ENCODE measurements at places on chromosomes 2 and 18.

DNA sequence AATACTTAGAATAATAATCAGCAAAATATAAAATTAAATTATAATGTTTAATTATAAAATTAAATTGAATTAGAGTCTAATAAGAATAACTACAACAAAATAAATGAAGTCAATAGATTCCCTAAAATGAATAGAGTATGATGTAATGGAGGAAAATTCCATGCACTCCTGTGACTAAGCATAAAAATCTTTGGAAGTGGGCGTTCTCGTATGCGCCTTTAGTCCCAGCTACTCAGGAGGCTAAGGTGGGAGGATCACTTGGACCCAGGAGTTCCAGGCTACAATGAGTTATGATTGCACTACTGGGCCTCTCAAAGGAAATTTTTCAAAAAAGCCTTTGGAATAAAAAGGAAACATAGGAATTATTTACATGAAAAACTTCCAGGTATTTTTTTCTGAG lies 955.4 kb upstream of the POU3F3 start:
- DNase-seq: no peak

- no peak for DNase-seq
Observed at GRCh38 chr2:211745295-211746097, 793.1 kb downstream of the ERBB4 start.

- no peak for DNase-seq
Observed at GRCh38 chr18:76708071-76708721, 114.2 kb upstream of the ZNF236 start.

- no peak for DNase-seq
Observed at GRCh38 chr18:79748321-79749180, 49.2 kb upstream of the KCNG2 start.

- DNase-seq: no peak
Observed at GRCh38 chr18:13336841-13337240, 118.3 kb downstream of the LDLRAD4 start.

DNA sequence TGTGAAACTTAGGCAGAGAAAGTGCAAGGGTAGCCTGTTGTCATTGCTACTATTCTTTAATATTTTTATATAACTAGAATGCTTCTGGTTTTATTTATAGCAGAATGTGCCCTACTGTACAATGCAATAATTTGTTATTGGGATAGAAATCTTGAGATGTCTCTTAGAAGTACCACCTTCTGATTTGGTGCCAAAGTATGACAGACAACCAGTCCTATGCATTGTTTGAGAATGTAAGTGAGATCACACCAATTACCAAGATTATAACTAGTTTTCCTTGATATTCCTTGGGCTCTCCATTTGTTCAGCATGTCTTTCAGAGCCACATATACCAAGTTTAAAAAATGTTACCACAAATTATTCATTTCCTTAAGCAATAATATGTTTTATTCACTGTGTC lies 399.7 kb downstream of the CPS1 start:
- DNase-seq: no peak

GRCh38 chr2:108833219-108833618 lies 46.6 kb downstream of the CCDC138 start:
- no peak for DNase-seq

DNA sequence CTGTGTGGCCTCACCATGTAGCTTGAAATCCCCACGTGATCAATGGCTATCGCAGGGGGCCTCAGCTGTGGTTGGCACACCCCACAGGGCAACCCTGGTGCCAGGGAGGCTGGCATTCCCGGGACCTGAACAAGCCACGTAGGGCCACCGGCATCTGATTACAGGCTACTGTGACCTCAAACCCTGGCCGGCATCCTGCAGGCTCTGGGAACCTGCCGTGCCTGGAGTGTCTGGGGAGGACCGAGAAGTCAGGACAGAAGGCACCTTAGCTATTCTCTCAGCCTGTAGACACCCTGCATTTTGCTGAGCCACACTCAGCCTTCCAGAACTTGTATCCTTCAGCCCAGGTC lies 213.0 kb downstream of the GLI2 start:
- DNase-seq: no peak

DNA sequence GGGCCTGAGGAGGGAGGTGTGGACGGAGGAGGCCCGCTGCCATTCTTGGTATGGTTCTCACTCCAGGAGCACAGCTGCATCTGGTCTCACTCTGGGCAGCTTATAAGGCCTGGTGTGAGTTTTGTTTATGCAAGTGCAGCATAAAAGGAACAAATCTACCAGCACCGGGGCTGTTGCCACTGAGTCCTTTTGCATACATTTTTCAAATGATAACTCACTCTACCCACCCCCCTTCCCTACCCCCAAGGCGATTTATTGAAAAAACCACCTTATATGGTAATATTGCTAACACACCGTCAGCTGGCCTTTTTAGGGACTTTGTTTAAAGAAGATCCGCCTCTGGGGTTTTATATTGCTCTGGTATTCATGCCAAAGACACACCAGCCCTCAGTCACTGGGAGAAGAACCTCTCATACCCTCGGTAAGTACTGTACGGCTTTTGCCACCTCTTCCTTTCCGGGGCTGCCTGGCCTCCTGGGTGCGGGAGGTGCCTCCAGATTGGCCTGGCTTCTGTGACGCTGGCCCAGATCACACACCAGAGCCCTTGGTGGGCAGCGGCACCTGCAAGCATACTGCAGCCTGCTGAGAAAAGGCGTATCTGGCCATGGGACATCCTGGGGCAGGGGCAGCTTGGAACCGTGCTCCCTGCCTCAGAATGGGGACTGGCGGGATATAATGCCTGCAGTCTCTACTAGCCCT lies at the start of gene ACTG2:
ACTG2 (plus strand) TSS at position 378 of the 699 bp plus-strand sequence. CDS start 8,304 bp downstream, outside the sequence.
- no peak for DNase-seq

DNA sequence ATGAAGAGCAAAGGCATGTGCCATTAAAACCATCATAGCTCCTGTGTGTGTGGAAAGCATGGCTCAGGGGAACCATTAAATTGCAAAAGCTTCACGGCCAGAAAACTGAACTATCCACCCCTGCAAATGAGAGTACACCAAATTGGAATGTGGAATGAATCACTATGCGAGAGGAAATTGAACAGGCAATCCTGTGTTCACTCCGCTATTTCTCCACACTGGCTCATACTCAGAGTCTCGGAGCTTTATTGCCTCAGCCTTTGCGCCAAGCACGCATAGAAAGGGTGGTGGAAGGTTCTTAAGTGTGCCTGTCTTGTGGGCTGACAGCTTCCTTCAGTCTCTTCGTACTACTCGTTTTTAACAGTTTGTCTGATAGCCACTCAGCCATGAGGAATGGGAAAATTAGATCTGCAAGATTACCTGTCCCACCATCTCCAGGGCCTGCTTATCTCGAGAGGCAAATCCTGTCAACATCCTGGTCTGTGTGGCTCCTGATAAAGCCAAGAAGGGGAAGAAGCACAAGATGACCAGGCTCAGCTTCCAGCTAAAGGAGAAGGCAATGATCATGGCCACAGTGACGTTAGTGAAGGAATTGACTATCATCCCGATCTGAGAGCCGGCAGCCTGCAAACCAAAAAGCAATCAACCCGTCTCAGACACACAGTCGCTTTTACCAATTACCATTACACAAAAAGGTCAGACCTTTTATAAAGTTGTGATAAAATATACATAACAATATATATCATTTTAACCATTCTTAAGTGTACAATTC lies 34.9 kb downstream of the G6PC2 start:
- DNase-seq: no peak

- no peak for DNase-seq
Observed at GRCh38 chr2:238097201-238097987, 2.7 kb upstream of the ESPNL start.

DNA sequence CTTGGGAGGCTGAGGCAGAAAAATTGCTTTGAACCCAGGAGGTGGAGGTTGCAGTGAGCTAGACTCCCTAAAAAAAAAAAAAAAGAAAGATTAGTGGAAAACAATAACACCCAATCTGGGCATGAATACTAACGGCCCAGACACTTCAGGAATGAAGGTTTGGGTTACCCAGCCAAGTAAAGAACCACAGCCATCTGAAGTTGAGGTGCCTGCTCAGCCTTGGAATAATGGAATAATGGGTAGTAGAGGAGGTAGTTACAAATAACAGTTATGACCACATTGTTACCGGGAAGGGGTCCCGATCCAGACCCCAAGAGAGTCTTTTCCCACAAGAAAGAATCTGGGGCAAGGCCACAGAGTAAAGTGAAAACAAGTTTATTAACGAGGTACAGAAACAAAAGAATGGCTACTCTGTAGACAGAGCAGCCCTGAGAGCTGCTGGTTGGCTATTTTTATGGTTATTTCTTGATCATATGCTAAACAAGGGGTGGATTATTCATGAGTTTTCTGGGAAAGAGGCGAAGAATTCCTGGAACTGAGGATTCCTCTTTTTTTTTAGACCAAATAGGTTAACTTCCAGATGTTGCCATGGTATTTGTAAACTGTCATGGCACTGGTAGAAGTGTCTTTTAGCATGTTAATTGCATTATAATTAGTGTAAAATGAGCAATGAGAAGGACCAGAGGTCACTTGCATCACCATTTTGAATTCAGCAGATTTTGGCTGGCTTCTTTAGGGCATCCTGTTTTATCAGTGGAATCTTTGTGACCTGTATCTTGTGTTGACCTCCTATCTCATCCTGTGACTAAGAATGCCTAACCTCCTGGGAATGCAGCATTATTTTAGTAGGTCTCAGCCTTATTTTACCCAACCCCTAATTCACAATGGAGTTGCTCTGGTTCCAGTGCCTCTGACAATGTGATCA lies 96.2 kb upstream of the HAAO start:
- no peak for DNase-seq

DNA sequence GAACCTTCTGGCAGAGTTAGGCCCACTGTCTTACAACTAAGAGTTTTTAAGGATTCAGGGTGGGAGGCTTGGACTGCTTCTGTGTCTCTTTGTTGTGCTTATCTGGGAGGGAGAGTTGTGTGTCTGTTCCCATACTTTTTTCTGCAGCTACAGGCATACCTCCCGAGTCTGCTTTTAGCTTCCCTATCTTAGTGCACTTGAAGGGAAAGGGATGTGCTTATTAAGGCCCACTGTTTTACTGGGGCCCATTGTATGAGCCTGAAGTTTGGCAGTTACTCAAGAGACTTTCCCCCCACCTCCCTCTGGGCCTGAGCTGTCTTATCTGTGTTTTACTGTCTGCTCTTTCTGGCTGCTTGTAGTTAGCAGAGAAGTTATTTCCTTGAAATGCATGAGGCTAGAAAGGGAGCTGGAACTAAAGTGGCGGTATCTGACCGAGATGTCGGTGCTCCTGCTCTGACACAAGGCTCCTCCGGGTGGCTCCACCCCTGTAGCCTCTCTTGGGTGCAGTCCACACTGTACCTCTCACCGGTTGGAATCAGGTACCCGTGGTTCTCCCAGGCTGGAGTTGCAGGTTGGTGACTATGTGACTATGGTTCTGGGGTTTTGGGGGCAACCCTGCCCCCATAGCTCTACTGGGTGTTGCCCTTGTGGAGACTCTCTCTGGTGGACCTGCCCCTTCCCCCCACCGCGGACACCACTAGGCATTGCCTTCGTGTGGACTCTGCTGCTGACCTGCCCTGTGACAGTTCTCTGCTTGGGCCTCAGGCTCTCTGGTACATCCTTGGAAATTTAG lies 12.9 kb downstream of the UBR3 start:
- no peak for DNase-seq

All from activated CD4-positive, CD25-positive, alpha-beta regulatory T cell (primary cell).